ENCODE measurements at places on chromosomes 12 and 14.

- no peak for DNase-seq
Measured at GRCh38 chr12:68331500-68331868, 678 bp downstream of the MDM1 start.

DNA sequence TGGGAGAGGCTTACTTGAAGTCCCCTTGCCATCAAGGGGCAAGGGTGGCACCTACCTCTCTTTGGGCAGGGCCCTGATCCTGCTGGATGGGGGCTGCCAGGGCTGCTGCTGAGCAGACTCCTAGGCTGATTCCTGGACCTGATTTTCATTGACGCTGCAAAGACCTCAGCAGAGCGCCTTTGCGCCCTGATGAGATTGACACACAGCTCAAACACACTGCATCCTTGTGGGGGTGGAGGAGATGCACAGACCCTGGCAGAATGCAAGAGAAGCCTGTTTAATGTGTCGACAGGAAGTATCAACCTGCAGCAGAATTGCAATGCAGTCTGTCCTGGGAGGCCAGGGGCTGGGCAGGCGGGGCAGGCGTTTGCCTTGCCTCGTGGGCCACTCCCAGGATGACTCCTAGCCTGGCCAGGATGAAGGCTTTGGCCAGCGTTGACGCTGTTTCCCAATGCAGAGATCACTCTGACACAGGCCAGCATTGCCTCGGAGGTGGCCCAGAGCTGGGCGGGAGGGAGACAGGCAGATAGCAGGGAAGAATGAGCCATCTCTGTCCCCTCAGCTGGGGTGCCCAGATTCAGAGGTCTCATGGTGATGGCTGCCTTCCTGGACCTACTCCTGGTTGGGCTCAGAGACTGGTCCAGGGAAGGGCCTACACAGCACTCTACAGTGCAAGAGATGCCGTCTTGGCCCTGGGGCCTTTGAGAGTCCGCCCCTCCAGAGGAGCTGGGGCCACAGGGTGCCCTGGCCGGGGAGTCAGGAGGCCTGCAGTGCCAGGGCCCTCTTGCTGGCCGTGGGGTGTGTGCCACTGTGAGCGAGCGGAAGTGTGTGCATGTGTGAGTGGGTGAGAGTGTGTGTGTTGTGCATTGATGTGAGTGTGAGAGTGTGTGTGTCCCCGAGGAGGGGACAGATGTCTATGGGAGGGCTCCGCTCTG is 108.3 kb downstream of the KIF26A start:
- DNase-seq: no peak

DNA sequence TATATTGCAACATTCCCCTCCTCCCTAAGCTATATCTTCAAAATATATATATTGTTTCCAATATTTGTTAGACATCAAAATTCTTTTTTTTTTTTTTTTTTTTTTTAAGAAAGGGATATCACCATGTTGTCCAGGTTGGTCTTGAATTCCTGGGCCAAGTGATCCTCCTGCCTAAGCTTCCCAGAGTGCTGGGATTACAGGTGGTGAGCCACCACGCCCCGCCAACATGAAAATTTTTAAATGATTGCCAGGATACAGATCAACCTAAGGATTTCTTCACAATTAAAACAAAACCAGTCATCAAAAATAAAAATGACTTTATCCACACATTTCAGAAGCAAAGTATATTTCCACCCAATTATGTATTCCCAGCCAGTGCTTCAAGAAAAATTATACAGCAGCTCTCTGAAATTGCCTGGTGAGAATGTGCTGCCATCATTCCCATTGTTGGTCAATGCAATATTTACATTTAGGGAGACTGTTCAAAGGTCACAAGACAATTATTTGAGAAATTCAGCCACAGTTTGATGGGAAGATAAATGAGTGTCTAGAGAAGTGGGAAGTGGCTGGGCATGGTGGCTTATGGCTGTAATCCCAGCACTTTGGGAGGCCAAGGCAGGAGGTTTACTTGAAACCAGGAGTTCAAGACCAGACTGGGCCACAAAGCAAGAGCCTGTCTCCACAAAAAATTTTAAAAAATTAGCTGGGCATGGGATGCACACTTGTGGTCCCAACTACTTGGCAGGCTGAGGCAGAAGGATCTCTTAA is 141.7 kb upstream of the AMIGO2 start:
- DNase-seq: no peak

DNA sequence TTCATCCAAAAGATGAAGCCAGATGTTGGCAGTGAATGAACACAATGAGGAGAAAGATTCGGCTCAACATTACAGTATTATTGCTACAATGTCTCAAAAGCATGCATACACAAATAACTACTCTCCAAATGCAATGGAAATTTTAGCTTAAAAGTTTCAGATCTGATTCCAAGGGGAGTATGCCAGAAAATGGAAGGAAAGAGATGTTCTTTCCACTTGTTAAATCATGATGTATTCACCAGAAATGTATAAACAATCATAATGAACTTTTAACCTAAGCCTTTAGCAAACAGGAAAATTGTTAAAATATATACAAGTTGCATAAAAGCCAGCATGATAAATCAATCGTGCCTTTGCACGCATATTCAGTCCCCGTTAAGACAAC is 62.1 kb downstream of the SH2B3 start:
- no peak for DNase-seq

- peak; percentile 20 for DNase-seq
Measured at GRCh38 chr14:87944987-87945604, 47.9 kb downstream of the GALC start.

GRCh38 chr14:76348898-76349297 is 27.0 kb upstream of the ESRRB start:
- DNase-seq: peak; percentile 74

GRCh38 chr14:99229654-99230207 is 42.3 kb downstream of the BCL11B start:
- DNase-seq: peak; percentile 72

DNA sequence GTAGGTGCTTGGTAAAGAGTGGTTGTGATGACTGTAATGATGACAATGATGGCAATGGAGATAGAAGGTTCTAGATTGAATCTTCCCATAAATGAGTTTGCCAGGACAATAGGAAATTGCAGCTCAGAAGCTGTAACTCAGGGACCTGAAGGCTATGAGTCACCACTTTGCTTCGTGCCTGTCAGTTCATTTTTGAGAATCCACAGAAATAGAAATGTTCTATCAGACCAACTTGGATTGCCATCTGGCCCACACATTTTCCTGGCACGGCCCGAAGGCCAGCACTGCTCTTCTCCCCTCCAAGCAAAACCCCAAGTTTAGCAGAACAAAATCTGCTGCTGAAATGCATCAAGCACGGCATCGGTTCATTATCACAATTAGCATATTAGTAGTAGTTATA is 1127.0 kb downstream of the BCL11B start:
- no peak for DNase-seq

GRCh38 chr14:89858089-89858488 is 96.4 kb downstream of the EFCAB11 start:
- DNase-seq: no peak

- no peak for DNase-seq
Measured at GRCh38 chr14:85948153-85948552, 418.2 kb downstream of the FLRT2 start.

DNA sequence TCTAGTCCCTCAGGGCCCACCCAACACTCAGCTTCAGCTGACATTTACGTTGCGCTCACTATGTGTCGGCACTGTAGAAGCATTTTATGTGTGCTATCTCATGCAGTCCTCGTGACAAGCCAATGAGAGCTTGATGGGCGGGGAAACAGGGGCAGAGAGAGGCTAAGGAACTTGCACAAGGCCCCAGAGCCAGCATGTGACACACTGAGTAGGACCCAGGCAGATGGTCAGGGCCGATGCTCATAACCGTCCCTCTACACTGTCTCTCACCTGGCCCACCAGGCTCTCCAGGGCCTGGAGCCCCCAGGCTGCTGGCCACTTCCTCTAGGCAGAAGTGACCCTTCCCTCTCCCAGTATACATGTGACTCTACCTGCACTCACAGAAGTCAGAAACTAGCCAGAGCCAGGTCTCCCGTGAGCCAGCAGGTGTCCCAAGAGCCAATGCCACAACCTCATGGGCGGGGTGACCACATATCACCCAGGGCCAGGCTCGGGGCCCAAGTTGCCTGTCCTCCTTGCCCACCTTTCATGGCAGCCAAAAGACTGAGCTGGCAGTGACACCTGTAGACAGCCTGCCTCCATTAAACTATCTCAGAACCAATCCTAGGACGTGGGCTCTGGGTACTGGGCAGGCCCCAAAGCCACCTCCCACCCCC is 38.3 kb downstream of the TTC7B start:
- DNase-seq: no peak

GRCh38 chr12:117890644-117891043 is 78.1 kb downstream of the KSR2 start:
- no peak for DNase-seq

DNA sequence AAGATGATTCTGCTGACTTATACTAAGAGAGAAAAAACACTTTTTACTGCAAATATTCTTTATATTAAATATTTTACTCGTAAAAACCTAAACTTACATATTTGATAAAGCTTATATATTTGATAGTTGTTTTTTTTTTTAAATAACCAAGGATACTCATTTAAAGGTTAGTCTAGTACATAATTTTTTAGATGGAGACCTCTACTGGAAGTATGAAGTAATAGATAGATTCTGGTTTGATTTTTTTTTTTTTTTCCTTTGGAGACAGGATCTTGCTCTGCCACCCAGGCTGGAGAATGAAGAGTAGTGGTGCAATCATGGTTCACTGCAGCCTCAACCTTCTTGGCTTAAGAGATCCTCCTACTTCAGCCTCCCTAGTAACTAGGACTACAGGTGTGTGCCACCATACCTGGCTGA is 16.4 kb downstream of the ARID2 start:
- DNase-seq: no peak

DNA sequence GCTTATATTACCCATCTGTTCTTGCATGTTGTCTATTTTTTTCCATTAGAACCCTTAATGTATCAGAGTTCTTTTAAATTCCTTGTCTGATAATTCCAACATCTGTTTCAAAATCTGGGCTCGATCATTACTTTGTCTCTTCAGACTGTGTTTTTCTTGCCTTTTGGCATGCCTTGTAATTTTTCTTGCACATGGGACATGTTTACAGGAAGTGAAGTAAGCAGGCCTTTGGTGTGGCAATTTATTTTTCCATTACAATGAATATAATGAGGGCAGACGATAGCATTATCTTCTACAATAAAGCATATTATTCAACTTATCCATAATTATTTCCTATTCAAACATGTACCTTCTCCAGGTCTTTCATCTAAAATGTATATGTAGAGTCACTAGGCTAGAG is 48.3 kb downstream of the STXBP6 start:
- no peak for DNase-seq

DNA sequence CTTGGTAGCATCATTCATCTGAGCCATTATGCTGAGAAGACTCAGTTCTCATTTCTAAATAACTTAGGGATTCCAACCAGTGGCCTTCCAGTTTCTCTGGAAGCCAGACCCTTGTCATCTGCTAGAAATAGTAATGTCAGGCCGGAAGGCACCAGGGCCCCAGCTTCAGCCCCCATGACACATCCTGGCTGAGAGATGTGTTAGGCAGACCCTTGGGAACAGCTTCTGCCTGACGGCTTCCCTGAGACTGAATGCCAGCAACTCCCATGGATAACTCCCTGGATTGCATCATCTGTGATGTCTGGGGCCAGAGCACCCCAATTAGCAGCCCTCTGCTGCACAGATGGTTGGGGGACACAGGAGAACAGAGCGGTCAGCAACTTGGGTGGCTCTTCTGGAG is 583.5 kb upstream of the TBX3 start:
- DNase-seq: no peak

- DNase-seq: no peak
Measured at GRCh38 chr14:61585598-61586543, 109.4 kb upstream of the HIF1A start.

- no peak for DNase-seq
Measured at GRCh38 chr12:121968876-121969275, 50.5 kb downstream of the CFAP251 start.

DNA sequence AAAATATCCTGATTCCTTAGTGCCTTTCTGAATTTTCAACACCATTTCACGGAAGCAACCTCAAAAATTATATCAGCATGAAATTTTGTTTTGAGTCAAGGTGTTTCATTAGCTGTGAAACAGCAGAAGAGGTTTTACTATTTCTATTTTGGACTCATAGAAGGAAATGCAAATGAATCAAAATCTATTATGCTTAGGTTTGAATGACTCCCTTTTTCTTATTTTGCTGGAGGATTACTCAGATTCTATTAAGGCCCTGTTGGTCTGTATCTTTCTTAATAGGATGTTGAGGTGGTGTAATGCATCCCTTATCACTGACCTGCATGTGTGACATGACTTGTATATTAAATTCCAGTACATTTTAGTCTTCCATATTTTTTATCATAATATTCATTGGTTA is 165.8 kb downstream of the TMTC2 start:
- DNase-seq: no peak

DNA sequence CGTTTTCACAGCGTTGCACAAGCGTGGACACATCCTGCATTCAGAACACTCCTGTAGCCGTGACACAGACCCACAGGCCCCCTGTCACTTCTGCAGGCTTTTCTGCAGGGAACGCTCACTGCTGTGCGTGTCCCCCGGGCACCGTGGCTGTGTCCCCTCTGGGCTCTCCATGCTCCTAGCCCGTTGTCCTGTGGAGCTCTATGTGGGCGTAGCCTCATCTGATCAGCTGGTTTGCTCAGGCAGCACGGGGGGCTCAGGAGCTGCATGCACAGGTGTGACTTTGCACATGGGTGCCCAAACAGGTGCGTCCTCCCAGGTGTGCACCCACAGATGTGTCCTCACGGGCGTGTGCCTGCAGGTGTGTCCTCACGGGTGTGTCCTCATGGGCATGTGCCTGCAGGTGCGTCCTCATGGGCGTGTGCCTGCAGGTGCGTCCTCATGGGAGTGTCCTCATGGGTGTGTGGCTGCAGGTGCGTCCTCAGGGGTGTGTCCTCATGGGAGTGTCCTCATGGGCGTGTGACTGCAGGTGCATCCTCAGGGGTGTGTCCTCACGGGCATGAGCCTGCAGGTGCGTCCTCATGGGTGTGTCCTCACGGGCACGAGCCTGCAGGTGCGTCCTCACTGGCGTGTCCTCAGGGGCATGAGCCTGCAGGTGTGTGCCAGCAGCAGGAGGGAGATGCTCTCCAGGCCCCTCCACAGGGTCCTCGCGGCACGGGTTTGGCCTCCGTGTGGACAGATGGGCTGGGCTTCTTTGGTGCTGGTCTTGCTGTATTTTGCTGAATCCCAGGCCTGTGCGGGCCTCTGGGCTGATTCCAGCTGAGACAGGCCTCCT is 17.5 kb downstream of the MTA1 start:
- no peak for DNase-seq

GRCh38 chr12:71552728-71553501 is 110.7 kb downstream of the ZFC3H1 start:
- DNase-seq: no peak

DNA sequence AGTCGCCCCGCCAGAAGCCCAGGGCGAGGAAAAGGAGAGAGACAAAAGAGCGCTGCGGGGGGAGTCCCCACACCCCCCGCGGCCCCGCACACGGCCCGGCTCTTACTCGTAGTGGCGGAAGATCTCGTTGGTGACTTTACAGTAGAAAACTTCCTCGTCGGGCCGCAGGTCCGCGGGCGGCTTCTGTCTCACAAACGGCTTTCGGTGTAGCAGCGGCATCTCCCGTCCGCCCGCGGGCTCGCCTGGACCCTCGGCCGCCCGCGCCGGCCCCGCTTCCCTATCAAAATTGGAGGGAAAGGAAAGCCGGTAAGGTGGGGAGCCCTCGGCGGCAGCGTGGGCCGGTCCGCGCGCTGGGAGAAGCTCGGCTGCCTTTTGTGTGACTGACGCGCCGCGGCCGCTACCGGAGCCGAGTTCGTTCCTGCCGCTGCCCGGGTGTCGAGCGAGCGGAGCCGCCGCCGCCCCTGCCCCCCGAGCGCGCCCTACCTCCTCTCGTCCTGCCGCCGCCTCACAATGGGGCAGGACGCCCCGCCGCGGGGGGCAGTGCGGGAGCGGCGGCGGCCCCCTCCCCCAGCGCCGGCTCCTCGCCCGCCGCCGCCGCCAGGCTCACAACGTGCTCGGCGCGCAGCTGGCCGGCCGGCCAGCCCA is 652 bp downstream of the BAZ1A start:
- peak; percentile 49 for DNase-seq

Measured in SJSA1 (cell line).